ENCODE measurements at places on chromosomes 7 and 10.
A peak's percentile ranks its signal among the peaks of the same experiment; 100 is the strongest.

- DNase-seq, result no peak
Observed at GRCh38 chr7:90239050-90239449, 5.9 kb upstream of the CFAP69 start.

GRCh38 chr7:157579425-157579824 lies 242.6 kb downstream of the DNAJB6 start:
- DNase-seq, result no peak

- no peak for DNase-seq
Observed at GRCh38 chr7:139750459-139751095, 27.2 kb downstream of the HIPK2 start.

DNA sequence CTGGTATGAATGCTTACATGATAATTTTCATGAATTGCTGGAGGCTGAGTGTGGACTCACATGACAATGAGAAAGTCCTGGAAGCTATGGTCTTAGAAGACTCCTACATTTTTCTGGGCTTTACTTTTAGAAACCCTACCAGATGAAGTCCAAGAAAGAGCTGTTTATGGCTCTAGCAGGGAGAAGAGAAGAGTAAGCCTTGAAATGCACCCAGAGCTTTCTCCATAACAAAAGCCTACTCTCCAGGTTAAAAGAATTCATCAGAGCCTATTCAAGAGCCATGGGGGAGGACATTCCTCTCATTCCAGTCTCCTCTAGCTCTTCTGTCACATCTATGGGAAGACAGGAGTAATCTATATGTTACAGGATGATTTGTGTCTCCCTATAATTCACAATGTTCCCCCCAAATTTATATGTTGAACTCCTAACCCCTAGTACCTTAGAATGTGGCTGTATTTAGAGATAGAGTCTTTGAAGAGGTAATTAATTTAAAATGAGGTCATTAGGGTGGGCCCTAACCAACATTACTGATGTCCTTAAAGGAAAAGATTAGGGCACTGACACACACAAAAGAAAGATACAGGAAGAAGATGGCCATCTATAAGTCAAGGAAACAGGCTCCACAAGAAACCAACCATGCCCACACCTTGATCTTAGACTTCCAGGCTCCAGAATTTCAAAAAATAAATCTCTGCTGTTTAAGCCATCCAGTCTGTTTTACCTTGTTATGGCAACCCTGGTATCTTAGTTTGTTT lies 193.8 kb upstream of the PTER start:
- no peak for DNase-seq

DNA sequence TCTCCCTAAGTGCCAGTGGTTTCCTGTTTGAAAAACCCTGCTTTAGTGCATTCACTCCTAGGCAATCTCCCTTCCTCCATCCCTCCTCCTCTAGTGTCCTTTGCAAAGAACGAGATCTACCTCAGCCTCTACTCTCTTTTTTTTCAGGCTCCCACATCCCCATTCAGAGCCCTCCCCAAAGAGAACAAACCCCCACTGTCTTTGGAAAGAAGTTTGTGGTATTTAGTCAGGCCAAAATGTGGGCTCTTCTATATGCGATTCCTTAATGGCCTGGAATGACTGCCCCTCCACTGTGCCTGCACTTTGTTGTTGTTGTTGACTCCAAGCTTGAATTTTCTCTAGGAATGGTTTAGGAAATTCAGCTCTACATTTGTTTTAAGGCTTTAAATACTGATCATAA lies 36.3 kb downstream of the PALS2 start:
- DNase-seq, result no peak

DNA sequence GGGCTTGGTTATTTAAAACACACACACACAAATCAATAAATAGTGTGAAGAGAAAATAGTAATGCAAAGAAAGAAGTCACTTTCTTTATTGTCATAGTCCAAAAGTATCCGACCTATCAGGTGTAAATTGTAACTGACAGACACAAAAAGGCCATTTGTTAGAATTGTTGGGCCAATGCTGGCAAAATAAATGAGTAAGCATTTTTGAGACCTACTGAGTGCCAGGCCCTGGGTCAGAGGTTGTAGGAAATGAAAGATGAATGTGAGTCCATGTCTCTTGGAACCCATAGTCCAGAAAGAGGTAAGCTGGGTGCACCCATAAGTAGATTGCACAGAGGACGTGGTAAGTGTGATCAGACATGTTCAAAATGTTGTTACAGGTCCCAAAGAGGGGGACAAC lies 13.5 kb upstream of the EGR2 start:
- no peak for DNase-seq

DNA sequence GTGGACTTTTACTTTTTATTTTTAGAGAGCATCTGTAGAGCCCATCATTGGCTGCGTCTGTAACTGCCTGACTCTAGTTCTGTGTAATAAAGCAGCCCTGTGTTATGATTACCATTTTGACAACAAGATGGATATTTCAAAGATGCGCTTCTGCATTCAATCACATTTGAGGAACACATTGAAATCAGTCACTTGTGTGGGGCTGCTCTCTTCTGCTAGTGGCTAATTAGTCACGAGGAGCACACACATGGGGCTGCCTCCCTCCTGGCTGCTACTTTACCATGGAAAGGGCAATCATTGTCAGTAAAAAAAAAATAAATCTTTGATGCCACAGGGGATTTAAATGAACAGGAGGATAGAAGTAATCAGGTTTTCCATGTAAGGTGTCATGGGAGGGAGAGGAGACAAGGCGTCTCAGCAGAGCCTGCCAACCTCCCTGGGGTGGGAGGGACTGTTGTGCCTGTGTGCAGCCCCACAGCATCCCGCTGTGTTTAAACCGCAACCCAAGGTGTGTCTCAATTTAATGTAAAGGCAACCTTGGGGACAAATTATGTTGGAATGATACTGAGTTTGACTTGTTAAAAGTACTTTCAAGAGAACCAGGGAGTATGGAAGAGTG lies 205.2 kb upstream of the COBL start:
- DNase-seq, result no peak

GRCh38 chr10:131048606-131049005 lies 262.9 kb downstream of the TCERG1L start:
- no peak for DNase-seq

DNA sequence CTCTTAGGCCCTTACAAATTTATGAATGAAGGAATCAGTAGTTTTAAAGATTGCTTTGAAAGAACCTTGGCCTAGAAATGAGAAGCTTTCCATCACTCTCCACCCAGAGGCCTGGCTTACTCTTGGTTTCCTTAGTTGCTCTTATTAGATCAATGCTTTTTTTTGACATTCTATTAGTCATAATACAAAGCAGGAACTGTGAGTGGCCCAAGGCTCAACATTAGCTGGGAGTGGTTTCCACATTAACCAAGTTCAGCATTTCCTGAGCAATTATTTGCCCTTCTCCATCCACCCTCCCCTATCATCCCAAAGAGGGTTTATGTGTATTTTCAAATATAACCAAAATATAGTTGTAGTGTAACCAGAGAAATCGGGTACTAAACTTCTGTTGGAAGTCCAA lies 103.4 kb upstream of the FAM204A start:
- DNase-seq, result no peak

DNA sequence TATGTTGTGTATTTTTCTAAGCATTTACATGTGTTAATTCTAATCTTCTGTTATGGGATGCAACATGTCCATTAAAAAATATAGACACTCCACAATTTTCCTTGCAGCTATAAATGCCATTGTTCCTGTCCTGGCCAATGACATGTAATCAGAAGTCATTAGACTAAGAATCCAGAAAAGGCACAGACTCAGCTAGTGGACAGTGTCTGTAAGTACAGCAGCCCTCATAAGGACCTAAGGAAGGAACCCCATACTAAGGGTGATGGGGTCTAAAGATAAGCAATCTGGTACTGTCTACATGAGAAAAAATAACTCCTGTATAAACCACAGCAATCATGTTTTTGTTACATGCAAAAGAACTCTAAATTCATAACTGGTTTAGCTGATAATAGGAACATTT lies 115.9 kb downstream of the GPR85 start:
- no peak for DNase-seq

- peak; percentile 67 for DNase-seq
Observed at GRCh38 chr7:155456738-155457543, 988 bp upstream of the EN2 start.

GRCh38 chr10:97875391-97875790 lies 25.7 kb downstream of the GOLGA7B start:
- DNase-seq, result no peak

GRCh38 chr10:110681023-110681681 lies 37.0 kb downstream of the RBM20 start:
- peak; percentile 40 for DNase-seq

DNA sequence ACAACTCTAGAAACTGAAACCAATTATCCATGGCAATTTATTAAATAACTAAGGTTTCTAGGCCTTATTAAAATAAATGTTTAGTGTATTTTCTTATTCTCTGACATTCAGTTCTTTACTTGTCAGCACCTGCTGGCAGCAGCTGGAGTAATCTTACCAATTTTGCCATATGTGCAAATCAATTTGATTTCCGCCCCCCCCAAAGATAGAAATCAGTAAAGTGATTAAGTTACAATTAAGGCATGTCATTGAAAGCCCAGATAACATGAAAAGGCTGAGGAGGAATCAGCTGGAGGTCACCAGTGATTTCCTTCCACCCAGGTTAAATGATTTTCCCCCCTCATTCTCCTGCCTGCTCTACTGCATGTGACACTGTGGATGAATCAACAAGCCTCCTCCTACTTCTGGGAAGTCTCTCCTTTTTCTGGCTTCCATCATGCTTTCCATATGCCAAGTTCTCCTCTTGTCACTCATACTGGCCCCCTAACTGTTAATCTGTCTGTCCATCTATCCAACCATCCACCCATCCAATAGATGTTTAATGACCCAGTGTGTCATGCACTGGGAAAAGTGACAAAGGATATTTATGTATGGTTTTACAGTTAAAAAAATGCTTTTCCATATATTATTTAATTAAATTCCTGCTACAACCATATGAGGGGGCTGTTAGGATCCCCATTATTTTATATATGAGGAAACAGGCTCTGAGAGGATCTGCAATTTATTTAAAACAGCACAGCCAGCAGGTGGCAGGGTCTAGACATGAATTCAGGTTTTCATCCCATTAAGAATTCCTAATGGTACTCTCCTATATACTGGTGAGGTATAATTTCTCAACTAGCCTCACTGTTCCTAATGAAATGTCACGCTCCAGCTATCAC lies 116.5 kb downstream of the ATXN7L1 start:
- peak; percentile 81 for DNase-seq

DNA sequence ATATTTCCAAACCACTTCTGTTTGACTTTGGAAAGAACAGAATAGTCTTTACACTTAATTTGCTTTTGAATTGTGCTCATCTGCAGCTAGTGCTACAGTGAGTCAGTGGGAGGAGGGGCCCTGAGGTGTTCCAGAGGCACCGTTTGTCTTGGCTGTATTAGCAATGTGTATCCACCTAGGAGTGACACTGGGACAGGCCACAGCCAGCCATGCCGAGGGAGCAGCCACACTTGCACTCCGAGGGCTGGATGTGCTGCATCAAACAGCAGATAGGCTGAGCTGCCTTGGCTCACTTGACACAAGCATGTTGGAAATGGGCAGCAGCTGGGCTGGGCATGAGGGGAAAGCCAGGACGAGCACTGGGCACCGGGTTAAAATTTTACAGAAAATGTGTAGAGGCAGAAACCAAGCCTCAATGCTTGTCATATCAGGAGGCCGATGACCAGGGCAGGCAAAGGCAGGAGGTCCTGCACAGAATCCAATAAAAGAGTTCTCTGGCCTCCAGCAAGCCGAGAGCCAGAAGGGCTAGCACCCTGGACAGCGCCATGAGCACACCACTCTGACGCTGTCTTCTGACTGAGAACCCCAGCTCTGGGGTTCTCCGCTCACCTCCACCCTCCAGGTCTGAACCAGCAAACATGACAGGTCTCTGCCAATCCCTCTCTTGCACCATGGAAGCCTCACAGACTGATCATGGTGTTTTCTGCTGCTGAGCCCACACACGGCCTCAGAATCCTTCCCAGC lies 163.3 kb downstream of the GRID1 start:
- peak; percentile 6 for DNase-seq

GRCh38 chr7:24477398-24478136 lies 95.7 kb upstream of the PALS2 start:
- peak; percentile 76 for DNase-seq

DNA sequence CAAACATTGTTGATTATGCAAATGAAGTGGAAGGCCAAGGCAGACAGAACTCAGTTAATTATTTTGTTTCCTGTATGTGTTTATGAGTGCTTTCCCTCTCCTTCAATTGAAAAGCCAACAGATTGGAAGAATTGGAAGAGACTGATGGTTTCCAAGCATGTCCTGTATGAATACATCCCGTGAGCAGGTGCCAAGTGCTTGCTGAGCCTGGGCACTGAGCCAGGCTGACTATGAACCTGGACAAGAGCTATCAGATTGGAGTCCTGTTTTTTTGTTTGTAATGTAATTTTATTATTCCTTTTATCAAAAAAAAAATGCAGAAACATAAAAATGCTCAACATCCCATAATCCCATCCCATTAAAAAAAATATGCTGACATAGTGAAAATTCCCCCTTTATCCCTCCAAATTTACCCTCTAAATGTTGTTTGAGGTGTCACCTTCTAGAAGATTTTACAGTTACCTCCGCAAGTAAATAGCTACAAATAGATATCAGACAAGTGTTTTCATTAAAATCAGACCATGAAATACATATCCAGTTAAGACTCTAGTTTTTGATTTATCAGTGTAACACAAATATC lies 449.5 kb downstream of the GRID1 start:
- no peak for DNase-seq

- DNase-seq, result no peak
Observed at GRCh38 chr10:8350250-8350967, 295.9 kb downstream of the GATA3 start.

- no peak for DNase-seq
Observed at GRCh38 chr7:123437447-123437995, 96.9 kb downstream of the IQUB start.

DNA sequence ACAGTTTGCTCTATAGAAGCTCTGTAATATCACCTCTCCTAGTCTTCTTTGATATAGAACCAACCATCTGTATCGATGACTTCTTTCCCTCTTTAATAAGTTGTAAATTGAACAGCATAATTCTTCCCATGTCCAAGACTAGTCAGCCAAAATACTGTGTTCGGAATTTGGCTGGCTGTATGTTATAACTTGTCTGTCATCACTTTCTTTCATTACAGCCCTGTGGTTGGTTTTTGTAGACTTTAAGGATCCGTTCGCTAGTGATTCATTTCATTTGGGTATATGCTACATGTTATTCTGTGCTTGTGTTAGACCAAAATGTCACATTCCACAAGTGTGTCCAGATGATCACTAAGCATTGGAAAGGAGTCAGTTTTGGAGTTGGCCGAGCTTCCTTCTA lies 155.4 kb upstream of the ITGB1 start:
- DNase-seq, result peak; percentile 72

DNA sequence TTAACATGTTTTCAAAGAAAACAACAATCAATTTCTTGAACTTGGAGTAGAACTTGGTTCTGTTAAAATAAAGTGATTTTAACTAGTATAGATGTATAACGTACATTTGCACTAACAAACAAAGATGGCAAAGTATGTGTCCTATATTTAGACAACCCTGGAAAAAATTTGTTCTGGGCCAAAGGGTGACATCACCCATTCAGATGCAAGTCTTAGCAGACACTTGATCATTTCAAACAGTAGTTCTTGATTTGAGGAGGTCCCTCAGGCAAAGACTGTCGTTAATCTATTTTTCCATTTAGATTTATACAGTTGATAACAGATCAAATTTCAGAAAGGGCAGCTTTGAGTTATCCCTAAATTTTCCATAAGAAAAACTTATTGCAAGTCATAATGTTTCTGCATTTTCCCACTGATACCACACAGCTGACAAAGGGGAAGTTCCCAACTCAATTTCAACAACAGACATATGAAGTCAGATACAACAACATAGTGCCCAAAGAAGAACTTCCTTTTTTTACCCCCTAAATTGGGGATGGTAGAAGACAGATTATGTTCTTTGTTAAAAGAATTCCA lies 5.2 kb downstream of the NMT2 start:
- peak; percentile 19 for DNase-seq
